ENCODE measurements at places on chromosomes 6 and 20.
A peak's percentile ranks its signal among the peaks of the same experiment; 100 is the strongest.

GRCh38 chr6:45212976-45213375 is 115.2 kb upstream of the RUNX2 start:
- DNase-seq, result no peak

- peak; percentile 50 for DNase-seq
Measured at GRCh38 chr6:87155842-87156815, 764 bp downstream of the ZNF292 start.

GRCh38 chr6:148324297-148324985 is 18.2 kb upstream of the SASH1 start:
- DNase-seq, result no peak

- DNase-seq, result no peak
Measured at GRCh38 chr20:10307359-10307735, 88.7 kb downstream of the SNAP25 start.

GRCh38 chr20:14536738-14537137 is 199.3 kb upstream of the FLRT3 start:
- DNase-seq, result no peak

- DNase-seq, result no peak
Measured at GRCh38 chr20:36848078-36848660, 27.8 kb upstream of the TLDC2 start.

Data from stimulated activated CD4-positive, alpha-beta T cell treated with anti-CD3 and anti-CD28 coated beads, Interleukin-12 subunit alpha, Interleukin-12 subunit beta, amount 100 ng/mL, for 48 hours (primary cell).